Stimulated activated CD8-positive, alpha-beta memory T cell treated with anti-CD3 and anti-CD28 coated beads, Interleukin-7, amount 100 ng/mL, for 4 hours (primary cell): ENCODE measurements at places on chromosomes 4 and X.

- DNase-seq: no peak
Measured at GRCh38 chrX:102043380-102043779, 82.1 kb upstream of the TCEAL2 start.

- no peak for DNase-seq
Measured at GRCh38 chr4:13032936-13033335, 451.2 kb downstream of the RAB28 start.

DNA sequence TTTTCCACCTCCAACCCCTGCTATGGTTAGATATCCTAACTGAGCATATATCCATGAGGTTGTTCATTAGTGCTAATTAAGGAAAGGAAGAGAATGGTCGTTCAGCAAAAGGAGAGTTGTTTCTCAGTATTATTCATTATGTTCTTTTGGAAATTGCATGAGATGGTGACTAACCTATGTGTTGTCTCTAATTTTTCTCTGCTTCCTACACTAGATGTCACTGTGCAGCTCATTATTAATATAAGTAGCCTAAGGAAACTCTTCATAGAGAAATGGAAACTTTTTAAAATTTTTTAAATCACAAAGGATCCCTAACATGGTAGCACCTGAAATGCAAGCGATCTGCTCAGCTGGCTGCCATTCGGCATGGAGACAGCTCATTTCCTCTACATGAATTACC lies 67.7 kb upstream of the FAM9A start:
- no peak for DNase-seq

DNA sequence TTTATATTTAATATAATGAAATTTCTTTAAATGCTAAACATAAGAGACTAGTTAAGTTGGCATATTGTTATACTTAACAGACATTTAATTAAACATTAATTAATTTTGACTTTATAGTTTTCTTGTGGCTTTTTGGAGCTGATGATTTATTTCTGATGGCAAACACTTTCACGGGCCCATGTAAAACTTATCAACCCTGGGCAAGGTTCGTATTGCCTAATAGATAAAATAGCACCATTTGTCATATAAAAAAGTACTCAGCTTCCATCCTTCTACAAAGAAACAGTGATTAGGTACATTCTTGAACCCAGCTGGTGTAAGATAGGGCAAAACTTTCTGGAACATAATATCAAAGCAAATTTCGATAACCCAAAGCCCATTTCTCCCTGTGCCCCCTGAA lies 63.2 kb downstream of the PAK3 start:
- no peak for DNase-seq

DNA sequence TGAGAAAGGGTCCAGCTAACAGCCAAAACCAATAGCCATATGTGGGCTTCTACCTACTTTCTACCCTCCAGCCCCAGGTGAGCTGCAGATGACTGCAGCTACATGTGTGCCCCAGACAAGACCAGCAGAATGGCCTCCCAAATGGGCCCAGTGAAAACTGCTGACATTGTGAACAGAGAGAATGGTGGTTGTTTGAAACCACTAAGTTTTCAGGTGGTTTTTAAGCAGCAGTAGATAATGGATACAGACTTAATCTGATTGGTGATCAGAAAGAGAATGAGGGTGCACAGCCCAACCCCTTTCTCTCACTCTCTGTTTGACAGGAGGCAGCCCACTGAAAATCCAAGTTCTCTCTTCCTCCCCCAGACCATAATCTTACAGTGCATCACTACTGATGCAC lies 42.5 kb upstream of the BBS12 start:
- DNase-seq: no peak

GRCh38 chr4:8647094-8647570 lies 54.6 kb downstream of the CPZ start:
- no peak for DNase-seq

DNA sequence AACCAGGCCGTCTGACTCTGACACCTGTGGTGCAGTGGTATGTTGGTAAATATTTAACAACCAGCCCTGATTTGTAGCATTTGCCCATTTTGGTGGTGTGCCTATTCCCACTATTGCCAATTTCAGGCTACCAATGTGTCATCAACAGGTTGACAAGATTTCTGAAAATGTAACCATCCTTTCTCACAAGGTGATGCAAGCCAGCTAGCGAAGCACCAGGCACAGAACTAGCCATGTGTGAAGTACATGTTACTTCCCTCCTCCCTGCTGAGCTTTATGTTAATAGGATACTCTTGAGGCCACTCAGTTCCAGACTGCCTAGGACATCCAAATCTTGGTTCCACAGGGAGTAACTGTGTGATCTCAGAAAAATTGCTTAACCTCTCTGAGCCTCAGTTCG lies 7.2 kb upstream of the MAMLD1 start:
- no peak for DNase-seq

GRCh38 chrX:155246748-155247147 lies 17.5 kb downstream of the RAB39B start:
- no peak for DNase-seq

DNA sequence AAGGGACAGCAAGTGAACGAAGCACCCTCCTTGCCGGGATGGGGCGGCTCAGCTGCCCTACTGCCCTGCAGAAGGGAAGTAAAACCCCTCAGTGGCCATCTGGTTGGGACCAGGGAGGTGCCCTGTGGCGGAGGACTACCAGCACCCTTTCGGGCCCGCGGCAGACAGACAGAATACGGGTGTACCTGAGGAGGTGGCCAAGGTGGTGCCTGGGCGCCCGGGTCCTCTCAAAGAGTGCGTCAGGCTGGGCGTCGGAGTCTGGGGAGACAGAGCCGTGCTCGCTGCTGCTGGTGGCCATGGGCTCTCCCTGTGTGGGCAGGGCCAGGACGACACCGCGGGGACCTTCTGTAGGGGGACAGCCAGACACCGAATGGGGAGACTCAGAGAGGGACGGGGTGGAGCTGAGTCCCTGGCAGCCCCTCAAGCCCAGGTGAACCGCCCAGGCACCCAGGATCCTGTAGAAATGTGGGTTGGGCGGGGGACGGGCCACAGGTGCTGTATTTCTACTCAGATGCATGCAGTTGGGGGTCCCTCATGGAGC lies 29.7 kb downstream of the PDHA1 start:
- no peak for DNase-seq

DNA sequence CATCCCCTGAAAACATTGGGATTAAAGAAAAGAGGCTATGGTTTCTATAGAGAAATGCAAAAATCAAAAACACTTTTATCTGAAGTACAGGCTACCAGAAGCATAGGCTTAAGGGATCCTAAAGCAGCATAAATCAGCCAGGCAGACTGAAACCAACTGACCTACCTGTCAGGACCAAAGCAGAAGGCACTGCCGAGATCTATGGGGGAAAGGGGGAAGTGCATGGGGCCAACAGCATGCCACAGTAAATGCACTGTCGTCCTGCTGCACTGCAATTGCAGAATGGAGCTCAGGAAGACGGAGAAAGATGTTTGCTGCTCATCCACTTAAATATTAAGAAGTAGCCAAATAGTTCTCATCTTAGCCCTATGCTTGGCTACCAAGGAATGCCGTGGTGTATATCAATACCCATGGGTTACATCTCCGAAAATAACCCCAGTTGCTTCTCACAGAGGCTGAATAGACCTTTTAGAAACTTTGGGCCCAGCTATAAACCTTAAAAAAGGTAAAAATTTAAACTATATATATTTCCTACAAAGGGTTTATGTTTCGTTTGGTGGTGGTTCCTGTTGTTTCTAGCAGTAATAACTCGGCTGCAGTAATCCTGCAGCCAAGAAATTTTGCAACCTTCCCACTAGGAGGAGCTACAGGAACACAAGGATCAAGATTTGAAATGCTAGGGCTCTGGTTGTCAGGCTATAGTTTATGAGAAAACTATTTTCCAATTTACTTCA lies 312.2 kb upstream of the DIAPH2 start:
- DNase-seq: no peak

DNA sequence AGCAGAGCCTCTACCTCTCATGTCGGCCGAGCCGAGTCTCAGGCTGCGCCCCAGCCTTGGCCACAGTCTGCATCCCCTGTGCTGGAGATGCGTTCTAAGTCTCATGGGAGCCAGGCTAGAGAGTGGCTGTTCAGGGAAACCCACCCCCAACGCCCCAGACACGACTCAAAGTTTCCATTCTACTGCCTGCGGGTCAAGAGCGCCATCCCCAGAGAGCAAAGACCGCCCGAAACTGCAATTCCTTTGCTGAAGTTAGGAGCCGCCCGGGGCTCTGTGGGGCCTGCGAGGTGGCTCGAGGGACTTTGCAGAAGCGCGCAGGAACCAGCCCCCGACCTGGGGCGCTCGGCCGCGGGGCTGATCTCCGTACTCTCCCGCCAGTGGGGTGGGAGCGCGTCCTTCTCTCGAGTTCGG lies 10.0 kb upstream of the ELF4 start:
- no peak for DNase-seq
